ENCODE measurements at places on chromosomes 7 and 10. TPM values are rescaled to one million over a fixed set of nuclear protein-coding genes. Genes with fewer than 3 reads are reported as not detected.

NKX2-3 gene
- not detected for total RNA-seq

SRRM3 gene
- total RNA-seq: 7.8 TPM

LRRC17 gene
- total RNA-seq: 299 TPM

GRCh38 chr7:106482091-106482490, 178.9 kb downstream of the CCDC71L start:
- no peak for DNase-seq

- DNase-seq: no peak
Observed at GRCh38 chr10:98262571-98262970, 5.4 kb downstream of the LOXL4 start.

GRCh38 chr10:117541405-117541908, 1.1 kb upstream of the EMX2 start:
- DNase-seq: peak; percentile 96

GRCh38 chr7:124879103-124879502, 50.5 kb downstream of the POT1 start:
- no peak for DNase-seq

DNA sequence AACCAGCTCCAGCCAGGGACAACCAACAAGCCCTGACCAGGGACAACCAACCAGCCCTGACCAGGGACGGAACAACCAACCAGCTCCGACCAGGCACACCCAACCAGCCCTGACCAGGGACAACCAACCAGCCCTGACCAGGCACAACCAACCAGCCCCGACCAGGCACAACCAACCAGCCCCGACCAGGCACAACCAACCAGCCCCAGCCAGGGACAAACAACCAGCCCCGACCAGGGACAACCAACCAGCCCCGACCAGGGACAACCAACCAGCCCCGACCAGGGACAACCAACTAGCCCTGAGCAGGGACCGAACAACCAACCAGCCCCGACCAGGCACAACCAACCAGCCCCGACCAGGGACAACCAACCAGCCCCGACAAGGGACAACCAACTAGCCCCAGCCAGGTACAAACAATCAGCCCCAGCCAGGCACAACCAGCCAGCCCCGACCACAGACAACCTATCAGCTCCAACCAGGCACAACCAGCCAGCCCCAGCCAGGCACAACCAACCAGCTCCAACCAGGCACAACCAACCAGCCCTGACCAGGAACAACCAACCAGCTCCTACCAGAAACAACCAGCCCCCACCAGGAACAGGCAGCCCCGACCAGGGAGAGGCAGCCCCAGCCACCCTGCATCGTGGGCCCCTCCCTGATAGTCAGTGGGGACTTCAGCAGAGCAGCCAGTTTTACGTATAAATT, 56.4 kb downstream of the PROSER2 start:
- no peak for DNase-seq

GRCh38 chr10:29737074-29737593, 102.4 kb upstream of the SVIL start:
- DNase-seq: no peak

- DNase-seq: no peak
Observed at GRCh38 chr10:44991571-44991970, 9.2 kb upstream of the ZNF22 start.

DNA sequence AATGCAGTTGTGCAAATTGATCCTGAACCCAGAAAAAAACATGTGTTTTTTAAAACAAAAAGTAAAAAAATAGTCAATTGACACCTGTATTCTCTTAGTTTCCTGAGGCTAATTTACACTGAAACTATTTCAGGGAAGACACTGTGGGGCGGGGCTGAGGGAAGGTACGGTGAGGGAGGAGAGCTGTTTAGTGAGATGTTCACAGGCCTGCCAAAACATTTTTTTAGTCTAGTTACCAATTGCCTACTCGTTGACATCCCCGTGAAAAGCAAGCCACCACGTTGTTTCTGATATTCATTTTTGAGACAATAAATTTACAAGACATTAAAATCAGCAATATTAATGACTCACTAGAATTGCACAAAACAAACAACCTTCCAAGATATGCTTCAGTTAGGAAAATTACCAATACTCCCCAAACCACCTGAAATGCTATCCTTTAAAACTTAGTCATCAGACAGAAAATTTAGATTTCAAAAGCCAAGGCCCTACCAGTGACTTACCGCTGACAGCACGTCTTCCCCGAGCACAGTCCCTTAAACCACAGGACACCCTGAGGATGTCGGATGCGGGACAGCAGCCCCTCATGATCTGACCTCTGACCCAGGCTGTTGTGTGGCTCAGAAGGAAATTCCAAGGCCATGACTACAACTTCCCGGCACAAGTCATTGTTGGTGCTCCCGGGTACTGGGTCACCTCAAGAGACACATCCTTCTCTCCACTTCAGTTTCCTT, 279.2 kb downstream of the PRPF18 start:
- DNase-seq: no peak
